ENCODE measurements at places on chromosomes 5 and 9.
A peak's percentile ranks its signal among the peaks of the same experiment; 100 is the strongest.

GRCh38 chr5:172603251-172603806, 37.7 kb upstream of the NEURL1B start:
- H3K4me3 ChIP-seq = no peak overlapping the region
- H3K4me1 ChIP-seq = no peaks in the 10 kb centered on the region
- DNase-seq = no peak
- peaks cover 56% of the 10 kb centered on the region for H3K27me3 ChIP-seq
- no peaks in the 10 kb centered on the region for H3K36me3 ChIP-seq
- H3K27ac ChIP-seq = no peak overlapping the region

DNA sequence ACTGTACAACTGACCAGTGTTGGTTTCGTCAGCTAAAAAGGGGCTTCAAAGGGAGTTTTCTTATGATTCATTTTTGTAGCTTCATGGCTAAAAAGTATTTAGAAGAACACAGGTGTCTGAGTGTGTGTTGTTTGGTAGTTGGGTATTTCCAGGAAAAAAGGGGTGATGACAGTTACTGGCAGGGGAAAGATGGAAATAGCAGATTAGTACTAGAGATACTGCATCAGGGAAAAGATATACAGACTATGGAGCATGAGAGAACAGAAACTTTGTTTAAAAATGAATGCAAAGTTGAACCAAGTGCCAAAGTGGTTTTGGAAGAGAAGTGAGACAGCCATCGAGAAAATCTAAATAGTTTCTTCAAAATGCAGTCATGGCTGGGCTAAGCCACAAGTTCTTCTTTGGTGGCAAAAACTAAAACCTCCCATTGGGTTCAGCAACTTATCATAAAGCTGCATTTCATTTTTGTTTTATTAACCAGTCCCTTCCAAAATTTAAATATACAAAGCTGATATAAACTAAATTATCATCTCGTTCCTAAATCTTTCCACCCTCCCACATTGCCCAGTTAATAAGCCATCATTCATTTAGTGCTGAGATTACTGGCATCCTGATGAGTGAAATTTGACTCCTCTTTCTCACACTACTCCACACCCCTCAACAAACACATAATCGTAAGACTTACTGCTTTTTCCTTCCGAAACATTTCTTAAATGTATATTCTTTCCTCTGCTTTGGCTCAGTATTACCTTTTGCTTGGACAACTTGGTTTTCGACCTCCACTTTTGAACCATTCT, 33.5 kb downstream of the ELL2 start:
- no peak overlapping the region for H3K4me3 ChIP-seq
- no peak for DNase-seq
- no peaks in the 10 kb centered on the region for H3K36me3 ChIP-seq
- no peaks in the 10 kb centered on the region for H3K27me3 ChIP-seq

- DNase-seq = peak; percentile 30
- no peak overlapping the region for H3K4me3 ChIP-seq
- peaks cover 7% of the 10 kb centered on the region for H3K36me3 ChIP-seq
- H3K27me3 ChIP-seq = no peaks in the 10 kb centered on the region
Observed at GRCh38 chr9:120531683-120532300, 48.2 kb downstream of the CDK5RAP2 start.

GRCh38 chr9:21961569-21961968, 32.6 kb downstream of the CDKN2A start:
- no peak overlapping the region for H3K4me3 ChIP-seq
- DNase-seq = no peak
- H3K4me1 ChIP-seq = peaks cover 14% of the 10 kb centered on the region
- H3K27me3 ChIP-seq = no peaks in the 10 kb centered on the region
- no peak overlapping the region for H3K27ac ChIP-seq
- H3K36me3 ChIP-seq = peaks cover 20% of the 10 kb centered on the region

DNA sequence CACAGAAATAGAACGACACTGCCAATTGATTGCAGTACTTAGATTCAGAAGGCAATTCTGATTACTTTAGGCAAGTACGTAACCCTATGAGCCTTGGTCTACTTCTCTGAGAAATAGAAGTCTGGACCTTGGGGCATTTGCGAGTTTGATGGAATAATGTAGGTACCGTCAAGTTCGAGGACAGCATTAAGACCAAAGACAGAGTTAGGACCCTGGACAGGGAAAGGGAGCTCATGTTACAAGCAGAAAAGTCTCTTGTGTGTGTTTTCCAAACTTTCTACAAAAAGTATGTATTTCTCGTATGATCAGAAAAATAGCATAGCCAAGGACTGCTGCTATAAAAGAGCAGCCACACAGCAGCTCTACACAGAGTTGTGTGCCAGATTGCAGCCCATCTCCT, 20.1 kb downstream of the CCDC180 start:
- no peaks in the 10 kb centered on the region for H3K27me3 ChIP-seq
- no peaks in the 10 kb centered on the region for H3K4me1 ChIP-seq
- H3K4me3 ChIP-seq = no peak overlapping the region
- H3K36me3 ChIP-seq = no peaks in the 10 kb centered on the region
- DNase-seq = no peak

DNA sequence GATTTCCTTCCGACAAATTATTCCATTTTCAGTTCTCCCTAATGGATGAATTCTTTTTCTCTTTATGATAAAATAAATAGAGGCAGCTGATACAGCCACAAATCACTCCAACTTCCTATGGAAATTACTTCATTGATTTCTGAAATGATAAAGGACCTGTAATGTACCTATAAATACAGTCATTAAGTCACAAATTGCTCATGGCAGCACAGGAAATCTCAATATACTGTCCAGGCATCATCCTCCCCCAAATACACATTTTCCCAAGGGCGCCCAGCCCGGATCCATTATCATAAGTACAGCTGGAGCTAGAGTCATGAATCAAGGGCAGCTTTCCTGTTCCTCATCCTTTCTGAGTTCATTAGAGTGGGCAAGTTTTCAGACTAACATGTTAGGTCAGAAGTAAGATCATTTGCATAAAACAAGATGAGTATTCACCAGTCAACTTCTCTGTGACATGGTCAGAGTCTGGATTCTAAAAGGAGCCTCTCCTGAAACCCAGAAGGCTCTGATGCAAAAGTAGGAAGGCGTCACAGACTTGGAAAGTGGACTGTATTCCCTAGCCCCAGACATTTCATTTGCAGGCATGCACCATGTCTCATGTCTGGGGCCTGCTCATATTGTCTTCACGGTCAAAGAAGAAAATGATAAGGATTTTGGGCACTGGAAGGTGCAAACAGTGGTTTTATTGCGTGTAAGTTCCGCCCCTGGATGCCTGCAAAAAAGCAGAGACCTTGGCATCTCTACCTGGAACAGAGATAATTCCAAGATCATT, 383.2 kb downstream of the PLK2 start:
- H3K36me3 ChIP-seq = no peaks in the 10 kb centered on the region
- DNase-seq = no peak
- peaks cover 27% of the 10 kb centered on the region for H3K4me1 ChIP-seq
- H3K27ac ChIP-seq = no peak overlapping the region
- no peak overlapping the region for H3K4me3 ChIP-seq

GRCh38 chr5:57858905-57859304, 376.3 kb upstream of the ACTBL2 start:
- H3K4me1 ChIP-seq = no peaks in the 10 kb centered on the region
- H3K36me3 ChIP-seq = no peaks in the 10 kb centered on the region
- no peaks in the 10 kb centered on the region for H3K27me3 ChIP-seq
- no peak overlapping the region for H3K4me3 ChIP-seq
- H3K27ac ChIP-seq = no peak overlapping the region

DNA sequence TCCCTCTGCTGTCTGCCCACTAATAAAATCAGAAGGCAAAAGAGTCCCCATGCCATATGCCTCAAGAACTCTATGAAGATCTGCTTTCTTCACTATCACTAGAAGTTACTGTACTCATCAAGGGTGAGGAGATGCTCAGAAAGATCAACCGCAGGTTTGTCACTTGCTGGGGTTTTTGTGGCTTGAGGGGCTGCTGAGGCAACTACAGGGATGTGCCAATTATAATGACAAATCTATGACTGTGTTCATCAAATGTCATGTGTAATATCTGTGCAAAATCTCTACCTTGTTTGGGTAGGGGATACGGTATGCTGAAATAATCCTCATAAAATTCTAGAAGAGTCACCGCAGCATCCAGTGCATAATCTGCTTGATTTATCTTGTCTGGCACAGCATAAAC, 13.0 kb downstream of the ERAP1 start:
- no peak for DNase-seq
- peaks cover 66% of the 10 kb centered on the region for H3K36me3 ChIP-seq
- H3K27me3 ChIP-seq = no peaks in the 10 kb centered on the region
- H3K27ac ChIP-seq = no peak overlapping the region
- no peak overlapping the region for H3K4me3 ChIP-seq
- H3K4me1 ChIP-seq = peaks cover 9% of the 10 kb centered on the region

- DNase-seq = no peak
- peak overlapping the region; percentile 100 for H3K27ac ChIP-seq
- H3K4me1 ChIP-seq = no peaks in the 10 kb centered on the region
- no peaks in the 10 kb centered on the region for H3K27me3 ChIP-seq
- H3K4me3 ChIP-seq = peak overlapping the region; percentile 81
Observed at GRCh38 chr9:89311346-89312221, 589 bp downstream of the CKS2 start.

DNA sequence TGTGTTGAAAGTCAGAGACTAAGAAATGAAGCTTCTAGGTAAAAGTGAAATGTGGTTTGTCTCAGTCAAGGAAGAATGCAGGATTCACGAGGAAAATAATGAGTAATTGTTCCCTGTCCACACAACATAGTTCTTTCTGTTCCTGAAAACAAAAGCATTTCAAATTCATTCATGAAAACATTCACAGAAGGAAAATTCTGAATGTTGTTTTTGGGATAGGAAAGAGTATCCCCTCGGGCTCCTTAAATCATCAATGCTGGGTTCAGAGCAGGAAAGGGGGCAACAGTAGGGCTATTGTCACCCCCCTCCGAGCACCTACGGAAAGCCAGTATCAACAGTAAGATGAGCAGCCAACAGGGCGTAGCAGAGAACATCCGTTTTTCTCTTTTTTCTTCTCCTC, 769.9 kb upstream of the ADAMTS16 start:
- H3K27me3 ChIP-seq = no peaks in the 10 kb centered on the region
- H3K36me3 ChIP-seq = no peaks in the 10 kb centered on the region
- H3K27ac ChIP-seq = no peak overlapping the region
- no peak overlapping the region for H3K4me3 ChIP-seq

All from Calu3 (cell line).